Stimulated activated CD4-positive, alpha-beta T cell treated with anti-CD3 and anti-CD28 coated beads, Interleukin-4, amount 100 ng/mL, for 24 hours (primary cell): ENCODE measurements at places on chromosomes 2 and 18.

DNA sequence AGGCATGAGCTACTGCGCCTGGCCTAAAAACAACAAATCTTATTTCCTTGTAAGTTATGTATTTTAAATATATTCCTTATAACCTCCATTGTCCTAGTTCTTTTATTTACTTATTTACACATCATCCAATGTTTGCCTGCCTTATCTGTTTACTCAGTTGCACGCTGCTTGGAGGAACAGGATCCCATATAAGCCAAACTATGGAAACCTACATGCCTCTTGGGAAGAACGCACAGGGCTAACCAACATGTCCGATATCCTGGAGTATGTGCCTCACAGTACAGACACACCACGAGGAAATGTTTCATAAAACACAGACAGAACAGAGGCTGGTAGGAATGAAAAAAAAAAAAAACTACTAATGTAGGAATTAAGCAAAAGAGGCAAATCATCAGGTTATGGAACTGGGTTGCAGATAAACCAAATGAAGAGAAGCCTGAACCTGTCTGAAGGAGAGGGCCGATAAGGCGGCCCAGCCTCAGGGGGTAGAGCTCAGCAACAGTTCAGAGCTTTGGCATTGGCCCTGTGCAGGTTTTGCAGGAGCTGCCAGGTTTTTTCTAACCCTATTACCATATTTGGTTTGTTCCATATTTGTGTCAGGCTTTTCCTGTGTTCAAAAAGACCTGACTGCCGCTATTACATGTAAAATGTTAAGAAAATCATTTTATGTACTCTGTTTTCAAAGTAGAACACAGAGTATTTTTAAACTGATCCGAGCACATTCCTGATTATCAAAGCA lies 19.9 kb upstream of the SP3 start:
- DNase-seq: no peak

DNA sequence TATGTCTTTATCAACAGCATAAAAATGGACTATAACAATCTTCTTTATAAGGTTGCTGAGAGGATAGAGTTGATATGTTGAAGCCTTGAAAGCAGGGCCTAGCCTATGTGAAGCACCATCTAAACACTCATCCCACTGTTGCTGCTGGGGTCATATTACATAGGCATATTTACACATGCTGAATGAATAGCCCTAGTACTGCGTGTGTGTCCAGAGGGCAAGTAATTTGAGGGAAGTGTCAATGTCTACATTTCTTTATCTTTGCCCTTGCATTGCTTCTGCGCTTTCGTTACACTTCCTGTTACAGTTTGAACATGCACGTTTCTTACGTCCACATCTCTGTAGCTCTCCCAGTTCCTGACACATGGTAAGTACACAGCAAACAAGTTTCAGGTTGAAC lies 280.3 kb upstream of the ATP5MC3 start:
- no peak for DNase-seq

- no peak for DNase-seq
Observed at GRCh38 chr2:153394686-153395085, 83.9 kb downstream of the RPRM start.

DNA sequence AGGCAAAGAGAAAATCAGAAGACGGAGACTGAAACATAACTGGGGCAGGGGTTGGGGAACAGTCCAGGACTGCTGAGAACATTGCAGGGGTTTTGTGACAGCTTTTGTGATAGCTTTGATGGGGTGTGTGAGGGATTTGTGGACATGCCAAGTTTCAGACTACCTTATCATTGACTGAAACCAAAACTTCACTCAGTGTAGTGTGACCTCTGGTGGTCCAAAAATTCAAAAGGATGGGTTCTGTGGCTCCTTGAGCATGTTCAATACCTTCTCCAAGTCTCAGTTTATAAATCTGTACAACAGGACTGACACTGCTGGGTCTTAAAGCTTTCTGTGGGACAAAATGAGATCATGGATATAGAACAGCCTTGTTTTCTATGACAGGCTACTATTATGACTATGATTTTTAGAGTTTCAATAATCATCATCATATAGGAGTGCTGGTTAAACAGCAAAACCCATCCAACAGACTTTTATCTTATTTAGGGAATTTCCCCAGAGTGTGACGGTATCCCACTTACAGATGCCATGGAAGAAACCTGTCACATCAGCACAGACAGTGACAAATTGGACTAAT lies 259.2 kb upstream of the SLC14A2 start:
- DNase-seq: no peak

GRCh38 chr2:146128216-146128615 lies 1608.3 kb upstream of the ZEB2 start:
- no peak for DNase-seq

DNA sequence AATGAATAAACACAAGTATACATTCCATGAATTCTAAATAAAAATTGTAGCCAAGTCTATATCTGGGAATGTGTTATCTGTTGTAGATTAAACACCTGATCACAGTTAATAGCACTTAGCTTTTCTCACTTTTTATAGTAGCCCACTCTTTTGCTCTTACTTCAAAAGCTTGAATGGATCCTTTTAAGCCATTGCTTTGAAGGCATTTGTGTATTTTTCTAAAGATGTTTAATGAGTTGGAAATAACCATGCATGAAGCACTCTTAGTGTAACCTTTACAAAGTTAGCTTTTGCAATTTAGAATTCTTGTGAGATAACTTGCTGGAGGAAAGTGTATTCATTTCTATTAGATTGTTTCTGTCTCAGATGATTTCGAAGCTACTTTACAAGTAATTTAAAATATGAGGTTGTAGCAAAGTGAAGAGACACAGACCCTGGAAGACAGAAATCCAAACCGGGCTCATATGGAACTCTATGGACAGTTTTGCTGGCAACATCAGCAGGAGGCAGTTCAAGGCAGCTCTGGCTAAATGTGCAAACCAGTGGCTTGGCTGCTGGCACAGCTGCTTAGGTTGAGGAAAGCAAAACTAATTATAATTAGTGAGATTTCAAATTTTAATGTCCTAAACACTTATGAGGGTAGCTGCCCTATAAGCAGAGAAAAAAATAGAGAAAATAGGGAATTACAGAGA lies 469.8 kb upstream of the ZEB2 start:
- DNase-seq: no peak

DNA sequence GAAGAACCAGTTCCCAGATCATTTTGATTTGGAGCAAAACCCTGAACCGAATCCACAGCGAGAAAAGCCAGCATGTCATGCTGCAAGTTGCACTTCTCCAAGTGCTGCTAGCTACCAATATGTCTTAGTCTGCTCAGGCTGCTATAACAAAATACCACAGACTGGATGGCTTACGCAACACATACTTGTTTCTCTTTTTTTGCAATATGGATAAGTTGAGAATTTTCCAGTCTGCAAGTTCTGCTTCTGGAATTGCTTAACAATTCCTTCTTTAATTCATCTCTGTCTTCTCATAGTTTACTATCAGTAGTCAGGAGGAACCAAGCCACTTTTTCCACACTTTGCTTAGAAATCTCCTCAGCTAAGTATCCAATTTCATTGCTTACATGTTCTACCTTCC lies 105.9 kb upstream of the RBBP8 start:
- DNase-seq: no peak

- peak; percentile 53 for DNase-seq
Observed at GRCh38 chr2:161122772-161123530, 37.3 kb upstream of the TANK start.

- no peak for DNase-seq
Observed at GRCh38 chr2:213231966-213232365, 52.3 kb upstream of the SPAG16 start.

- no peak for DNase-seq
Observed at GRCh38 chr2:196413821-196414274, 225.7 kb upstream of the CCDC150 start.

DNA sequence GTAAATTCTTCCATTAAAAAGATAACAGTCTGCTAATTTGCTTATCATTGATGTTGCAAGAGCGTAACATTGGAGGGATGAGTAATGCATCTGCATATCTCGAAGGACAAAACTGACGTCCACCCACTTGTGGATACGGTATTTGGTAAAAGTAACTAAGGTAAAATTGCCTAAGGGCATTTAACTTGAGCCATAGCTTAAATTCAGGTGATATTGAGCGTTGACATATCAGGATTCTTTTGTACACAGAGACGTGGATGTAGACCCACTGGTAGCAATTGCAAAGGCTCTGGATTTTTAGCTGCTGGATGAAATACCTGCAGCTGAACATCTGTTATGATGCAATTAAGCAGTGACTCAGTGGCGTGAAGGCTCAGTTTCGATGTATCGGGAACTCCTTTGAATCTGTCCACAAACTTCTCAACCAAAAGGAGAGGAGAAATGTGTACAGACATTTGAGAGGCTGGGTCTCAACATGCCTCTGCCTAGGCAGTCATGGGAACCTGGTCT lies 119.3 kb downstream of the SPTBN1 start:
- DNase-seq: peak; percentile 56

- DNase-seq: peak; percentile 49
Observed at GRCh38 chr2:174699993-174700766, 64.1 kb downstream of the CHRNA1 start.

GRCh38 chr2:67825476-67825875 lies 237.3 kb downstream of the C1D start:
- DNase-seq: no peak

- no peak for DNase-seq
Observed at GRCh38 chr2:207318181-207318628, 152.5 kb upstream of the KLF7 start.

- DNase-seq: no peak
Observed at GRCh38 chr2:233351423-233351822, 2.9 kb upstream of the DGKD start.

DNA sequence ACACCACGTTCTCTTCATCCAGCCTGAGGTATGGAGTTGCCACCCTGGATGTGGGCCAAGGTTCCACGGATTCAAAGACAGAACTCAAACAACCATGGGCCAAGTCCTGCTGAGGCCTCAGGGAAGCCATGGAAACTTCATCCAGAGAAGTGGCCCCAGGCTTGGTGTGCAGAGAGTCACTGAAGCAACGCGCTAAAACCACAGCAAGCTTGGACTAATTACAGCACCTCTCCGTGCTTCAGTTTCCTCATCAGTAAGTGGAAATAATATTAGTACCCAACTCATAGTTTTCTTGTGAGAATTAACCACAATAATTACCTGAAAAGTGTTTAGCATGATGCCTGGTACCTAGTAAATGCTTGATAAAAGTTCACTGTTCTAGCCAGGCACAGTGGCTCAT lies 19.2 kb upstream of the AP1S3 start:
- no peak for DNase-seq

GRCh38 chr2:107607054-107607453 lies 219.6 kb upstream of the RGPD4 start:
- no peak for DNase-seq

GRCh38 chr18:49813069-49813318 lies 339 bp downstream of the ACAA2 start:
- no peak for DNase-seq

GRCh38 chr18:49721981-49722380 lies 91.4 kb downstream of the ACAA2 start:
- DNase-seq: no peak

- no peak for DNase-seq
Observed at GRCh38 chr2:128366713-128367511, 48.2 kb upstream of the HS6ST1 start.

DNA sequence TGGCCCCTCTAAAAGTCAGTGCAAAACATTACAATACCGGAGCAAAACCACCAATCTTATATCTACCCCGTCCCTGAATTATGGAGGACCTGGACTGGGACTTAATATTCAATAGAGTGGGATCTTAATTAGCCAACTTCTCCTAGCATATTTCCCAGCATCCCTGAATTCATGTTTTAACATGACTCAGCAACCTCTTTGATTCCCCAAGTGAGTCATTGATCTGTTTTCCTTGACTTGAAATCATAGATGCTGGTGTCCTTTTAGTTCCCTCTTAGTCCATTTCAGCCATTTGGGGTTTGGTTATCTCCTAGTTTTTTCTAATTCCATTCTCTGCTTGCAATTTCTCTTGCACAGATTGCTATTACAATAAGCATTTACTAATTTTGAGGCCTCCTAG lies 677.7 kb upstream of the CELF4 start:
- DNase-seq: no peak
